ENCODE measurements at places on chromosomes 3 and 15. TPM values are rescaled to one million over a fixed set of nuclear protein-coding genes. Genes with fewer than 3 reads are reported as not detected.

DNA sequence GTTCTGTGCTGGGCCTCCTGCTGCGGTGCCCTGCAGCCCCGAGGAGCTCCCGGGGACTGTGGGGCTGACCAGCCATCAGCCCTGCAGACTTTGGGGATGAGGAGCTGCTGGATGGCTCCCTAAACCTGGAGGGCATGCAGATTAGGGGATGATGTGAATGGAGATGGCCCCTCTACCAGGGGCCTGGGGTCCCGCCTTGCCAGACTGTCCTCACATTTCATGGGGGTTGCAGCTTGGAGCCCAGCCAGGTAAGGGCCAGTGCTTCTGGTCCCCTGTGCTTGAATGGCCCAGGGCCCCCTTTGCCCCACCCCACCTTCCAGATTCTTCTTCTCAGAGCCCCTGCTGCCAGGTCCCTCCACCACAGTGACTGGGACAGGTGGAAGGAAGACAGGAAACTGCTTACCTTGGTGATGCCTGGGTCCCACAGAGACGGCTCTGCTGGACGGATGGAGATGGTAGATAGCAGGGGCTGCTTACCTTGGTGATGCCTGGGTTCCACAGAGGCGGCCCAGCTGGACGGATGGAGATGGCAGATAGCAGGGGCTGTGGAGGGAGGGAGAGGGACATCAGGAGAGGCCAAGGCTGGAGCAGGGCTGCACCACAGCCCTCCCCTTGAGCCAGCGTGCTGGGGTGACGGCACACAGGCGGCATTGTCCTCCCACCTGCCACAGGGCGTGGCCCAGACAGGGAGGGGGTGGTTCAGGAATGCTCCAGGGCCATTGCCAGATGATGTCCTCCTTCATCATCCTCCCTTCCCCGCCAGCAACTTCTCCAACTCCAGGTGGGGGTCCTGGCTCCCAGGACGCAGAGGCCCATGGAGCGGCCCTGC lies at the start of gene SPTBN5:
Gene SPTBN5, minus strand, starts transcription at position 632 of the 829 bp plus-strand sequence. Its CDS starts 556 bp downstream, at position 76.
- peaks cover 3% of the 10 kb centered on the region for H3K36me3 ChIP-seq
- no peak for DNase-seq
- H3K4me3 ChIP-seq = no peak within 1 kb of the TSS
- peaks cover 18% of the 10 kb centered on the region for H3K4me1 ChIP-seq
- H3K27ac ChIP-seq = peak within 1 kb of the TSS; percentile 95

GRCh38 chr15:78872155-78872971 lies at the start of gene MORF4L1:
Gene MORF4L1, plus strand, starts transcription at chr15:78872890. Its CDS starts 128 bp downstream, at chr15:78873018.
- peak within 1 kb of the TSS; percentile 100 for H3K4me3 ChIP-seq
- no peaks in the 10 kb centered on the region for H3K36me3 ChIP-seq
- peak within 1 kb of the TSS; percentile 100 for H3K27ac ChIP-seq
- peak; percentile 99 for DNase-seq

The RIOX2 gene
- total RNA-seq = 26.5 TPM

The DHX36 gene
- 48.4 TPM for total RNA-seq

The SRGAP3 gene
- total RNA-seq = 0.99 TPM

The CORO2B gene
- total RNA-seq = 79.4 TPM

All from chondrocyte (in vitro differentiated cells).